Glomerular endothelial cell (primary cell): ENCODE measurements at places on chromosomes 11 and 22.
A peak's percentile ranks its signal among the peaks of the same experiment; 100 is the strongest.

- no peak for DNase-seq
These were observed 10.7 kb upstream of the SMIM38 start for GRCh38 chr11:69145050-69145380.

DNA sequence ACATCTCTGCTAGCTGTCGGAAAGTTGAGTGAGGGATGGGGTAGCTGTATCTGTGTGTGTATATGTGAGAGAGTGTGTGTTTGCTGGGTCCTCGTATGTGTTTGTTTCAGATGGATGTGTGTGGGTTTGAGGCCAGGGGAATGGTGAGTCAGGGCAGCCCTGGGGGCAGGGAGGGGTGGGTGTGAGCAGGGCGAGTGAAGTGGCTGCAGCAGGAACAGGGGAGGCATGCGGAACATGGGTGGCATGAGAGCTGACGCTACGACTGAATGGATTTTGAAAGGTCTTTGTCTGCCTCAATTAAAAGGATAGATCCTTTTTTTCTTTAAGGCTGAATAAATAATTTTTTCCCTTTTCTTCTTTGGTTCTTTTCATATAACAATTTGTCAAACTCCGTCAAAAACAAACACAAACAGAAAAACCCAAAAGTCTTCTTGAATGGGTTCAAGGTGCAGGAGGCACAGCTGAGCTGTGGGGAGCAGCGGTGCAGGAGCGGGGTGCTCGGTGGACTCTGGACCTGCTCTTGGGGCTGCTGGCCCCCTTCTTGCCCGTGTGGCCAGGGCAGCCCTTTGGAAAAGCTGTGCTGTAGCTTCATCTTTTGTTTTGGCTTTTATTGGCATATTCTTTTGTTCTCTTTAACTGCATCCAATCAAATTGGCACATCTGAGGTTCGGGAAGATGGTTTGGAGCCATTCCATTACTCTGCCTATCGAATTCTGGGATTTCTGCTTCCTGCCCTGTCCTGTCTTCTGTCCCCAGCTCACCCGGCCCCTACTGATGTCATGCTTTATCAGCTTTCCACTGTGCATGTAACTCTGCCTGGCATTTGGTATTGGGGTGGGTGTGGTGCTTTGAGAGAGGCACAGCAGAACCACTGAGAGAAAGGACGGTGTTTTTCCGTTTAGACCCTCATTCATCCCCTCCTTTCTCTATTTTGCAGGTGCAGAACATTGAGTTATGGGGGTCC lies 80.1 kb downstream of the ADAMTS15 start:
- no peak for DNase-seq

- no peak for DNase-seq
These were observed 48.2 kb upstream of the SMCO4 start for GRCh38 chr11:93591247-93591898.

DNA sequence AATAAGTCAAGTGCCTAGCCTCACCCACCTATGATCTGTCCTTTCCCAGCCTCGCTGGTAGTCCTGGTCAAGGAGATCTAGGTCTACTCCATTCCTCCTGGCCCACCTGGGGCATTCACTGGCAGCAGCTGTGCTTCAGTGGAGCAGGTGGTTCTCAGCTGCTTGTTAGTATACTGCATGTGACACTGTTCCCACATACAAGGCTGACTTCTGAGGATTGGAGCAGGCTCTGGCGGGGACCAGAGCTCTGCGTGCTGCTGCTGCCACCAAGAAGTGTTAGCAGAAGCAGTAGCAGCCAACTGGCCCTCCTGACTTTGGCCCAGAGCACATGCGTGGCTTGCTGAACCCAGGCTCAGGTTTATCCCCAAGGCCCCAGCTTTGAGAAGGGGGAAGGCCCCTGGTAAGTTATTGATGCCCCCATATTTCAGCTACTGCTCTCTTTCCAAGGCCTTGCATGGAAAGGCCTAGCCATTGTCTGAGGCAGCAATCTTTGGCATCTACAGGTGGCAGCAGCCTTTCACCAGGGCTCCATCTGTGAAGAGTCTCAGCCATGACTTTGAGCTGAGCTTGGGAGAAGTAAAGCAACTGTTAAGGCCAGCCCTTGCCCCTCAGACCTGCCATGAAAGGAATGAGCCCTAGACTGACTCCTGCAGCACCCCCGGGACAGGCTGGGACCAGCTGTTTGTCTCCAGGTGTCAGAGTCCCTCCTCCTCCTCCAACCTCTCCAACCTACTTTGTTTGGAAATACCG lies 26.5 kb downstream of the ARHGAP1 start:
- DNase-seq: no peak

GRCh38 chr22:28905256-28905832 lies 22.0 kb downstream of the ZNRF3 start:
- DNase-seq: no peak

GRCh38 chr11:3051196-3052108 lies 5.8 kb downstream of the CARS1 start:
- DNase-seq: no peak

DNA sequence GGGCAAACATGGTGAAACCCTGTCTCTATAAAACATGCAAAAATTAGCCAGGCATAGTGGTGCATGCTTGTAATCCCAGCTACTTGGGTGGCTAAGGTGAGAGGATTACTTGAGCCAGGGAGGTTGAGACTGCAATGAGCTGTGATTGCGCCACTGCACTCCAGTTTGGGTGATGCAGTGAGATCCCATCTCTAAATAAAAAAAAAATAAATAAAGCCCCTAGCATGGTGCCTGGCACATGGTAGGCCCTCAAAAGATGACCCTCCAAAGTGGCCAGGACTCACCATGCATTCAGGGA lies 74.6 kb downstream of the PTPRJ start:
- DNase-seq: no peak

DNA sequence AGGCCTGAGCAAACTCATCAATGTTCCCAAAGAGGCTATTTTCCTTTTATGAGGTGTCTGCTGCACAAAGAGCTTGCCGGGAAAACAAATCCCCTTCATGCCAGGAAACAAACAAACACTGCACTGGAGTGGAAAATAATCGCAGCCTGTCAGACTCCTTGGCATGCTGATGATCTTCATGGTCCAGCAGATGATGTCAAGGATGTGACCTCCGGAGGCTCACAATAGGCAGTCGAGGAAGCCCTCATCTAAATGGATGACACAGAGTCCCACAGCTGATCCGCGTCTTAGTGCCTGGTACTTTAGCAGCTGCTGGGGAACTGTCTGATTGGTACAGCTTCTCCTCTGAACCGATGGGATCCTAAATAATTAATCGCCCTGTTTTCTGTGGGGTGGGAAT lies 187.6 kb downstream of the TENM4 start:
- no peak for DNase-seq

- no peak for DNase-seq
These were observed 101.2 kb upstream of the DDI1 start for GRCh38 chr11:103935219-103935618.

DNA sequence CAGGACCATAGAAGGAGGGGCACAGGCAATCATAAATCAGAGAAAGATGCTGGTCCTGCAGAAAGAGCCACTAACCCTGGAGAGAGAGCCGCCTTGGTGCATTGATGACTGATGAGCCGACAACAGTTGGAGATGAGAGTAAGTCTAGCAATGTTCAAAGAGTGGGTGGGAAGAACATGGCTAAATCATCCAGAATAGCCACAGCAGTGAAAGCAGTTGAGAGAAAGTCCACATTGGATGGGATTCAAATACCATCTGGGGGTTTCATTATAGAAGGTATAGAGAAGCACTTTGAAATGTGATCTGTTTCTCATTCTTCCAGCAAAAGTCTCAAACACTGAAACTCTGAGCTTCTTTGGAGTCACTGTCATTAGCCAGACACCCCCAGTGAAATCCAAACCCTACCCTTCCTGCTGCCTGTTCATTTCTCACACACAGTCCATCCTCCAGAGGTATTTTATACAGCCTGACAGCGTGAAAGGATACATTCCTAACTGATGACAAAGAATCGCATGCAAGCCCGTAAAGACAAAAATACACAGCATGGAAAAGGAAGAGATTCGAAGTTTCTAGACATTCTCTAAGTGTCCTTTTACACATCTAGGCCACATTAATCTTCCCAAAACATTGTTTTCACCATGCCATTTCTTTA lies 303.1 kb upstream of the MPPED2 start:
- no peak for DNase-seq

GRCh38 chr11:41920374-41920773 lies 460.9 kb upstream of the LRRC4C start:
- DNase-seq: no peak

DNA sequence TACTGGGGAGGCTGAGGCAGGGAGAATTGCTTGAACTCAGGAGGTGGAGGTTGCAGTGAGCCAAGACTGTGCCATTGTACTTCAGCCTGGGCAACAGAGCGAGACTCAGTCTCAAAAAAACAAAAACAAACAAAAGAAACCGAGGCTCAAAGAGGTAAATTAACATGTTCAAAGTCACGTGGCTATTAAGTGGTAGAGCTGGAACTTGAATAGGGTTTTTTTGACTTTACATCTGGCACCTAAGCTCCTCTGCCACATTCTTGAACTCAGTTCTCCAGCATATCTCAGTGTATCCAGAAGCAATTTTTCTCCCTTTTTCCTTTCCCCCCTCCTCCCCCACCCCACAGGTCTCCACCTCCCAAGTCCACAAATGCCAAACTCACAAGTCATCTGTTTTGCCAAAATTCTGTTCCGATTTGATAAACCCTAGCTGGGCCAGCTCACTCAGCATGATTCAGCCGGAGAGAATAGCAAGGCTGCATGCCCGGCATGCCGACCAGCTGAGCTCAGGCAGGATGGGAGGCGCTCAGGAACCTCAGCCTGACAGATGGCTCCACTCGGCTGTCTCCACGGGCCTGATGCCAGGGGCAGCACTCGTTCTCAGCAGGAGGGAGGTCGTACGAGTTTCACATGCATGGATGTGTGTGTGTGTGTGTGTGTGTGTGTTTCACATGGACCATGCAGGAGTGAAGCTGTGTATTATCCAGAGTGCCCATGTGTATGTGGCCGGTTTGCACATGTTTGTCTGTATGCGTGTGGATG lies 63.2 kb upstream of the RRAS2 start:
- DNase-seq: peak; percentile 93

DNA sequence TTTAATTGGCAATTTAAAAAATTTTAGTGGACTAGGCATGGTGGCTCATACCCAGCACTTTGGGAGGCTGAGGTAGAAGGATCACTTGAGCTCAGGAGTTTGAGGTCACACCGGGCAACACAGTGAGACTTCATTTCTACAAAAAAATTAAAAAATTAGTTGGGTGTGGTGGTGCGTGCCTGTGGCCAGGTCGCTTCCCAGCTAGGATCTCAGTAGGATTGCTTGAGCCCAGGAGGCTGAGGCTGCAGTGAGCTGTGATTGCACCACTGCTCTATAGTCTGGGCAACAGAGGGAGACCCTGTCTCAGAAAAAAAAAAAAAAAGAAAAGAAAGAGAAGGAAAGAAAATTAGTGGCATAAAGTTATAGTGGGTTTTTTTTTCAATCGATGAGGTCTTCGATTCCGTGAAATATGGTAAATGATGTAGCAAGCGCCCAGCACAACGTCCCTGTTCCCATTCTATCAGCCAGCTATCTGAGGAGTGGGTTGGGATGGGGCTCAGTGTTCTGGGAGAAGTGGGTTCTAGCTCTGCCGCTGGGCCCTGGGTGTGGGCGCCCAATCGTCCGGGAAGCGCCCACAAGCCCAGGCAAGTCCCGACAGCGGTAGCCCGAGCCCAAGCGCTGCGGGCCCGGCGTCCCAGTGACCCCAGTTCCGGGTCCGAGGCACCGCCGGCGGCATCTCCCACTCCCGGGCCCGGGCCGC lies 1.4 kb downstream of the FOSL1 start:
- DNase-seq: no peak

DNA sequence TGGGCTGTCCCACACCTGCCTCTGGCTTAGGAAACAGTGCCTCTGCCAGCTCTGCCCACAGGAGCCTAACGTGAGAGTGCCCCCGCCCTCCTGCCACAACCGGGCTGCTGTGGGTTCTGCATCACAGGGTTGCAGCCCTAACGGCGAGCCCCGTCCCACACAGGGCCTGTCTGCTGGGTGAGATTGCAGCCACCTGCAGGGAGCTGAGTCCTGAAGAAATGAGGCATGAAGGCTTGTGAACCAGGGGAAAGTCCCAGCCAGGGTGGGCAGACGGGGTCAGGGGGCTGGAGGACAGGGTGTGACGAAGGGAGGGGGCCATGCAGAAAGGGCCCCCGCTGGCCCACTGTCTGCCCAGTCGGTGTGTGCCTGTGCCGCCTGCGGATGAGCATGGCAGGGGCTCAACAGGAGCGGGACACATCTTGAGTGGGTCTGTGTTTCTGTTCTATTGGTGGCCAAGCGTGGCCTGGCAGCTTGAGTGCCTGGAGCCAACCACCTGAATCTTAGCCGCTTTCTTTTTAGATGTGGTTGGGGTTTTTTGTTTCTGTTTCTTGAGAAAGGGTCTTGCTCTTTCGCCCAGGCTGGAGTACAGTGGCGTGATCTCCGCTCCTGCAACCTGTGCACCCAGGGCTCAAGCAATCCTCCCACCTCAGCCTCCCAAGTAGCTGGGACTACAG lies 38.9 kb downstream of the CTTN start:
- no peak for DNase-seq

- DNase-seq: no peak
These were observed 1.1 kb upstream of the SSTR3 start for GRCh38 chr22:37213218-37213855.

GRCh38 chr11:6206456-6207180 lies 1.3 kb downstream of the C11orf42 start:
- no peak for DNase-seq

- no peak for DNase-seq
These were observed 136.6 kb downstream of the ELP4 start for GRCh38 chr11:31646216-31646615.

GRCh38 chr22:22945195-22945594 lies 57.6 kb downstream of the IGLL5 start:
- DNase-seq: no peak

GRCh38 chr11:72736452-72737069 lies 15.6 kb downstream of the ARAP1 start:
- no peak for DNase-seq

DNA sequence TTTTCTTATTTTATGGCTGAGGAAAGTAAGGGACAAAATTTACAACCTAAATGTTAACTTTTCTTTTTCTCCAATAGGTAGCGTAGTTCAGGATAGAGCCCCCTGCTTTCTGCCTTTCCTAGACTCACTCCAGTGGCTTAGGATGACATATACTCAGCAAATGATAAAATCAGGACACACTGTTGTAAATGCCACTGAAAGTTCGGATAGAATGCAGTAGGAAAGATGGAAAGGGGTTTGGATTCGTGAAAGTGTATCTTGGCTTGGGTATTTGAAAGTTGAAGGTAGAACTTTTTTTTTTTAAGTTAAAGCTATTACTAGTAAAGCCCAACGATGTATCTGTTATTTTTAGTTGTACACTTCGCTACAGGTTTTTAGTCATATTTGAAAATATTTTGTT lies 2.2 kb downstream of the DYNC2H1 start:
- DNase-seq: no peak

DNA sequence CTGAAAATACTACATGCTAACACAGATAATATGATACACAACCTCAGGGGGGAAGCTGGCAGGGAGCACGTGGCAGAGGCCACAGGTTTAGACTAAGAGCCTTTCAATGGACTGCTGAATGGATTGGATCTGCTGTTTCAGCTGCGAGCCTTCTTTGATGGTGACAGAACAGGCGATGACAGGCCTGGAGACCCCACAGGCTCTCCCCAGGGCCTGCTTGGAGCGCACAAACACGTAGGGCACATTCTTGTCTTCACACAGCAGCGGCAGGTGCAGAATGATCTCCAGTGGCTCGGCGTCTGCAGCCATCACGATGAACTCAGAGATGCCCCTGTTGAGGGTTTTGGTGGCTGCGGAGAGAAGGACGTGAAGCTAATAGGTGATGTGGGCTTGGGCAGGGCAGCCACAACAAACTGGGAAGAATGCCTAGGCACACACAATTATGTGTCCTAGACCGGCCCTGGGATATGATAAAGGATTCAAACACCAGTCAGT lies 13.8 kb downstream of the SNU13 start:
- DNase-seq: no peak

GRCh38 chr11:128379587-128380580 lies 207.5 kb downstream of the ETS1 start:
- no peak for DNase-seq
